ENCODE measurements at places on chromosomes 11 and 22.

GRCh38 chr11:121351083-121351630 lies 58.6 kb downstream of the SC5D start:
- DNase-seq = no peak

GRCh38 chr11:109864151-109864661 lies 229.0 kb upstream of the ZC3H12C start:
- DNase-seq = no peak

GRCh38 chr22:25875461-25875860 lies 133.5 kb downstream of the MYO18B start:
- no peak for DNase-seq

DNA sequence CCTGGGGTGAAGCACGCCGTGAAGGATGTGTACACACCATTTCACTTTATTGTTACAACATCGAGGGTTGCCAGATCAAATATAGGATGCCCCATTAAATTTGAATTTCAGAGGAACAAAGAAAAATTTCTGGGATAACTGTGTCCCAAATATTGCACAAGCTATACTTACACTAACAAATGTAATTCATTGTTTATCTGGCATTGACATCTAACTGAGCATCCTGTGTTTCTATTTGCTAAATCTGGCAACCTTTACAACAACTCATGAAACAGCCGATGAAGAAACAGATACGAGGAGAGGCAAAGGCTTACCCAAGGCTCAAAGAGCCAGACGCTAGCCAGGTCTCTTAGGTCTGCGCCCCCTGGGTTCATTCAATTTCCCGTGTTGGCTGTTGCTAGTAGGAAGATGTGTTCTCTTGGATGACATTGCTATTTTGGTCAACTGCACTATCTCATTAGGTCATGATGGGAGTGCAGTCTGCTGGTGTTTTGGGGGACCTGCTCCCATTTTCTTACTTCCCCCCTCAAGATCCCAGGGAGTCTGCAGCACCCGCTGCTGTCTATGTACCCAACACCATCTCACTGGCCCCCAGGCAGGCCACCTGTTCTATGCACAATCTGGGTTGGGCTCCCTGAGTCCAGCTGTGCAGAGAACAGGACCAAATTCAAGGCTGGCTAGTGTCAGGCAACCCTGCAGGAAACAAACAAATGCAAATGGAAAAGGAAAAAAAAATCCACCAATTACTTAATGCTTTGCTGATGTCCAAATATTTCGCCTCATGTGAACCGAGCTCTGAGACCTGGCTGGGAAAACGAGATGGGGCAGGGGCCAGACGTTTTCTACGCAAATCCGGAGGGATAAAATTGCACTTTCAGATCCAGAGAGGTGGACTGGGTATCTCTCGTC lies 560.9 kb downstream of the MIAT start:
- no peak for DNase-seq

GRCh38 chr22:45064313-45065278 lies 54.8 kb upstream of the PHF21B start:
- DNase-seq = no peak
